Hepatocyte (in vitro differentiated cells): ENCODE measurements at places on chromosomes 6 and 20. TPM values are rescaled to one million over a fixed set of nuclear protein-coding genes. Genes with fewer than 3 reads are reported as not detected.

Gene UBE2V1
- 57.7 and 64.0 TPM in 2 replicates for total RNA-seq

Gene CYP21A2
- total RNA-seq = 0.12 and 1.4 TPM in 2 replicates

DNA sequence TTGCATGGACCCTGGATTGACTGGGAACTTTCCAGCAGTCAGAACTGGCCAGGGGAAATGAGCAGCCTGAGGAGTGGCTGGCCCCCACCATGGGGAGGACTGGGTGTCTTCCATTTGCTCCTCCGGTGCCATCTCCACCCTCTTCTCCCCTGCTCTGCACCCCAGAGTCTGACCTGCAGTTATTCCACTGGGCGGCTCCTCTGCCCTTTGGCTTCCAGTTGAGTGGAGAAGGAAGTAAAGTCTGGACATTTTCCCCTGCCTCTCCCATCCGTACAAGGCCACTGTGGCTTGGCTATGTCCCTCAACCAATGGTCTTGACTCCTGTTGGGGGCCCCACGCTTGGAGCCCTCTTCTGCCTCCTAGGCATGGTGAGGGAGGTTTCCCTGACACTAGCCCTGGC, 47.9 kb upstream of the NEDD9 start:
- no peak for DNase-seq

DNA sequence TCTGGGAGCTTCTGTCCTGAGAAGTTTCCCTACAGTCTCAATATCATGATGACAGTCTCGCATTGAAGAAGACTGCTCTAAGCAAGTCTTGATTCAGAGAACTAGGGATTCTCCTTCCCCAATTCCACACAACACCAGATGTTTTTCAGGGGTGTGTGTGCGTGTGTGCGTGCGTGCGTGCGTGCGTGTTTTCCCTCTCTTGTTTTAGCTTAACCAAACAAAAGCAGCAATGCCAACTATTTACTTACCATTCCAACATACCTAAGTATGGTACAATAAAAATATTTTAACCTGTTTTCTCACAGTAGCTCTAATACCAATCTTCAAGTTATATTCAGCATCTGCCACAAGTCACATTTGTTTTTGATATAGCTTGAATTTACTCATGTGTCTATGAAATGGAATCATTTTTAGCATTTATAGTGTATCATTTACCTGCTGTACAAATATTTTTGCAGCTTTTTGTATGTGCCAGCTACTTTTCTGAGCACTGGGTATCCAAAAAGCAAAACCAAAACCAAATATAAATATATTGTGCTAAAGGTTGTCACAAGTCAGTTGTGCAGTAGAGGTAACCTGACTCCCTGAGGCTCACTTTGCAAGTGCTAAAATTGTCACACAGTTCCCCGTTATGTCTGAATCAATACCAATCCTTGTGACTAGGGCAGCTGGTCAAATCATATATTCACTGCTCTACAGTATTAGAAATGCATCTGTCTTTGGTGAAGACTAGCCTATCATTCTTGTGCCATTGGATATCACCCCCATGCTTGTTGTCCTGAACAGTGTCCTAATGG, 21.7 kb upstream of the MYLIP start:
- DNase-seq = no peak

Gene CD24
- 560 and 576 TPM in 2 replicates for total RNA-seq

Gene OPRL1
- total RNA-seq = 1.1 and 1.5 TPM in 2 replicates

DNA sequence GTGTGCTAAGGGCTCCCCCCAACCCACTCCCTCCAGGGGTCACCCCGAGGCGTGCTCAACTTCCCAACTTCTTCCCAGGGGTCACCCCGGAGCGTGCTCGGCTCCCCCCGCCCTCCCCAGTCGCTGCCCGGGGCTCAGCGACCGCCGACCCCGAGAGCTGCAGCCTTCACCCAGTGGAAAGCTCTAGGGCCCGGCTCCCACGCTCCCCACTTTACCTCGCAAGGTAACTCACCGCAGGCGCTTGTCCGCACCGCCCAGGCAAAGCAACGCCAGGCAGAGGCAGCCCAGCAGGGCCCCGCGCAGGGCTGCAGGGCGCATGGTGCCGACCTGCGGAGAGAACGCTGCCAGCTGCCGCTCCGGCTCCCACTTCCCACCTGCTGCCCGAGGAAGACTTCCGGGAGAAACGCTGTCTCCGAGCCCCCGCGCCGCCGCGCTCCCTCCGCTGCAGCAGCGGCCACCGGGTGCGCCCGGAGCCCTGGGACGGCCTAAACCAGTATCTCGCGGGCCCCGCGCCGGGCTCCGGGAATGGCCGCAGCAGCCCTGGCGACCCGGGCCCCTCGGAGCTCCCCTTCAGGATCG, 396 bp downstream of the RNASET2 start:
- peak; percentile 63 for DNase-seq

DNA sequence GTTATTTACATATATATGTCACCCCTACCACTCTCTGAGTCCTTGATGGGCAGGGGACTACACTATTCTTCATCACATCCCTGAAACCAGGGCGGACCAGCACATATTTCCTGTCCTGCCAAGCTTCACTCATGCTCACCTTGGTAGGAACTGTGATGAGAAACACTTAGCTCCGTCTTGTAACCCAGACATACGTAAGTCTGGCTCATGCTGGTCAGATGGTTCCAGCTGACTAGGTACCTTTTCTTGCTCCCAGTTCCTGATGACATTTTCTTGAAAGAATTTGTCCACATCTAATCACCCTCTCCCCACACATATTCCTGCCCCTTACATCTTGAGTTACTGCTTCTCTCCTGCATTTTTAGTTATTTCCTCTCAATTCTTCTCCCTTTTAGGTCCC, 122.2 kb upstream of the MYLIP start:
- no peak for DNase-seq

- no peak for DNase-seq
These were observed 215.0 kb downstream of the THBS2 start for GRCh38 chr6:169038691-169039090.

GRCh38 chr6:132725947-132726607, 12.2 kb upstream of the VNN1 start:
- DNase-seq = no peak

Gene TIAM2
- 11.8 and 16.9 TPM in 2 replicates for total RNA-seq

DNA sequence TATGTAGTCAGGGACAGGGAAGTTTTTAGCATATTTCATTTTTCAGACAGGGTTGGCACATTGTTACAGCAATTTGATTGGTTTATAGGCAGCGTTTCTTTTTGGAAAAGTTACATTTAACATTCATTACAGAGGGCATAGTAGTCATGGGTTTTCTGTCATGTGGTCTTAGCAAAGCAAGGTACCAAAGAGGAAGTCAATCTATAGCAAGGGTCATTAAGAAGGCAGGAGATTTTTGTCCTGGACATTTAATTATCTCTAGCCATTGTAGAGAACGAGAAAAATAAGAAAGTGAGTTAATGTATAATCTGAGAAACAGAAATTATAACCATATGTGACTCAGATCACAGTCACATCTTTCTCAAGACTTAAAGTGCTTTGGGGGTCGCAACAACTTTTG, 47.4 kb downstream of the TPD52L1 start:
- no peak for DNase-seq

- DNase-seq = peak; percentile 84
These were observed 153.3 kb upstream of the SNX9 start for GRCh38 chr6:157669747-157670216.

Gene RIPPLY2
- not detected in 2 replicates for total RNA-seq

- DNase-seq = no peak
These were observed 2.0 kb downstream of the BHLHE23 start for GRCh38 chr20:63004607-63005364.

- DNase-seq = no peak
These were observed 2.5 kb downstream of the SCRT2 start for GRCh38 chr20:672963-673602.
